NCI-H187 treated with DMSO at 0.1 percent for 48 hours (cell line): ENCODE measurements at places on chromosomes 1 and 21.

- no peak for DNase-seq
Measured at GRCh38 chr21:43686811-43687565, 27.6 kb downstream of the RRP1B start.

DNA sequence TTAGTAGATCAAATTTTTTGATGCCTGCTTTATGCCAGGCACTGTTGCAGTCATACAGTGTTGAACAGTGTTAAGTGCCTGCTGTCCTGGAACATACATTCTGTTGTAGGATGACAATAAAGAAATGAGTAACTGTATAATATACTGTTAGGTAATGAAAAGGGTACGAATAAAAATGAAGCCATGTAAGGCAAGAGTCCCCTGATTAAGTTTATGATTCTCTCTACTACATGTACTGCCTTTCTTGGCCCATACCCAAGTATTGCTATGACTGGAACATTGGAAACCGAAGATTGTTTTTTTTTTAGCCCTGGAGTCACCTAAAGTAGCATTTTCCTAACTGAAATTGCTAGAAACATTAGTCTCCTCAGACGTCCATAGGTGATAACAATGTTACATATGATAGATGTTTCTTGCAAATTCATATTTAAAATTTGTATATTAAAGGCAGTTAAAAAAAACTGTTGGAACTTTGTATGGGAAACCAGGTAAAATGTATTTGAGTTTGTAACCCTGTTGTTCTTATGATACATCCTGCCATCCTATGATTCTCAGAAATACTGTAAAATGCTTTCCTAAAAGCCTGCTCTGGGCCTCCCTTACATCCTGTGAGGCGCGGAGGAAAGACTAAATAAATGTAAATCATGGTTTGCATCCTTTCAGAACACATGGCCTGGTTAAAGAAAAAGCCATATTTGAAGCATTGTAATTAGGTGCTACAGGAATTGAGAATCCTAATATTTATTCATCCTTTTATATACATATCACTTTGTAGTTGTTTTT, 5.8 kb downstream of the ATP5PB start:
- no peak for DNase-seq

GRCh38 chr1:214983126-214983869, 99.2 kb upstream of the KCNK2 start:
- DNase-seq = no peak

DNA sequence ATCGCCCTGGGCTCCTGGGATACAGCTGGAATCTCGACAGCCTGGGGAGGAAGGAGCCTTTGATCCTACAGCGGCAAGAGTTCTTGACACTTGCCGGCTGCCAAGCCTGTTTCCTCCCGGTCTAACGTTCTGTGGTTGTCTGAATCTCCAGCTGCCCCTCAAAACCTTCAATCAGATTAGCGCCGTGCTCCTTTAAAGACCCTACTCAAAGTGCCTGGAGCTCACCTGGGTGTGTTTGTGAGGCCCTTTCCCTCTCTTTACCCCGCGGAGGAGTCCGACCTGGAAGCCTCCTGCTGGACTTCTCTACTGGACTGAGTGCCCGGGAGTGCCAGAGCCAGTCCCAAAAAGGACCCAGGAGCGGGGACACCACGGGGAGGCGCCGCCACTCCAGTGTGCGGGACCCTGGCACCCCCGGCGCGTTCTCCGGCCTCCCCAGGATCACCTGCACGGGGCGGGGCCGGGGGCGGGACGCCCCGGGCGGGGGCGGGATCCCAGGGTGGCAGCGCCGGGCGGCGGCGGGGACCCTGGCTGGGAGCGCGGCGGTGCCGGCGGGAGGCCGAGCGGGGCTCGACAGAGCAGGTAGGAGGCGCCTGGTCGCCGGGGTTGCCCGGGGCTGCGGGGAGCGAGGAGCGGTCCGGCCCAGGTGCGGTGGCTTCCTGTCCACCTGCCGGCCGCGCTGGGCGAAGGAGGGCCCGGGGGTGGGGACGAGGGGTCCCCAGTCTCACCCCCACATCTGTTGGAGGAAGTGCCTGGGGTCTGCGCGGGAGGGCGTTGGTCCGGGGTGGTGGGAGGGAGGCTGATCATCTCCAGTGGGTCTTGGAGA, at the start of gene NCMAP:
TSS of gene NCMAP (plus strand) at position 497 of the 823 bp plus-strand sequence. CDS start 39,344 bp downstream, outside the sequence.
- DNase-seq = no peak

GRCh38 chr1:223374064-223374610, 10.2 kb upstream of the SUSD4 start:
- DNase-seq = no peak

DNA sequence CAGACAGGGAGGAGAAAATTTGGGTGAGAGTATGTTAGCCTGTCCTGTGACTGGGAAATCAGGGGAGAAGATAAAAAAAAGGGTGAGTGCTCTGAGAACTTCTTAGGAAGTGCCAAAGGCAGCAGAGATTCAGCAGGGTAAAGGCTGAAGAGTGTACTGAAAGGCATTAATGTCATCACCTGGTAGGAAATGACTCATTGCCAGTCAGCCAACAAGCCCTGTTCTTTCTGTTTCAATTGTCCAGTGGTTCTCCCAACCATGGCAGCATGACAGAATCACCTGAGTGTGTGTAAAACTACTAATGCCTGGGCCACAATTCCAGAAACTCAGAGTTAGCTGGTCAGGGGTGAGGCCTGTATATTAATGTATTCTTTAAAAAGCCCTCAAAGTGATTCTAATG, 83.5 kb downstream of the INTS7 start:
- DNase-seq = no peak

GRCh38 chr21:35050348-35051286, 1.5 kb upstream of the RUNX1 start:
- DNase-seq = no peak

- no peak for DNase-seq
Measured at GRCh38 chr21:29888437-29888836, 51.4 kb downstream of the GRIK1 start.

DNA sequence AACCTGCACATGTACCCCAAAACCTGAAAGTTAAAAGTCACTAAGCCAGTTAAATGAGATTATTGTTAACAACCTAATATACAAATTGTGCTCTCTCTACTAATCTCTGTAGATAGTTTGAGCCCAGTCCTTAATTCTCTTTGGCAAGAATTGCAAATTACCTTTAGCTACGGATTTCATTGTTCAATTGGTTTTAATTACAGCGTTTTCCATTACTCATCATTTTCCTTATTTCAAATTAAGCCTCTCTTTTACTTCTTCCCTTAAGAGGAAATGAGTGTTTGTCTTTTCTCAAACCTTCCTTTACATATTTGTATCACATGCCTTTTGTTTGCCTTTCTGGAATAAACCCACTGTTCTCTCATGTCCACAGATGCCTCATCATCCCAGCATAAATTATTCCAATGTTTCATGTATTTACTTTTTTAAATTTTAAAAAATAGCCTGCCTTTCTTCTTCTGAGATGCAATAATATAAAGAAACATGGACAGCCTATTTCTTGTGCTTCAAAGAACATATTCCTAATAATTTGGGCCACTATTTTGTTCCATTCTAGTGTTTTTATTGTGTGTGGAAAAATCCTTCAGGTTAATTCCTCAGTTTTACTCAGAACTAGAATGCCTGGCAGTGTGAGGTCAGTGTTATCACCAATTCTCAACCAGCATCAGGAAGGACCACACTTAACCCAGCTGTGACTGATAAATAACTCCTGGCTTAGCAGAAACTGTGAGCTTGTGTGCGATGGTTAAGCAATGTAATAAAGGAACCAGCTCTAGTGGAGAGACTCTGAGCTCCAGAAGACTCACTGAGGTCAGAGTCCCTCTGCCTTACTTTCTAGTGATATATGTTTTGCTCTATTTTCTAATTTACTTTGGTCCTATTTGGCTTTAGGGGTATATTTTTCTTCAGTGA, 600.5 kb downstream of the LTN1 start:
- DNase-seq = no peak

GRCh38 chr1:60502506-60502905, 428.9 kb upstream of the C1orf87 start:
- DNase-seq = no peak

- DNase-seq = no peak
Measured at GRCh38 chr1:232968965-232969364, 18.6 kb downstream of the NTPCR start.

DNA sequence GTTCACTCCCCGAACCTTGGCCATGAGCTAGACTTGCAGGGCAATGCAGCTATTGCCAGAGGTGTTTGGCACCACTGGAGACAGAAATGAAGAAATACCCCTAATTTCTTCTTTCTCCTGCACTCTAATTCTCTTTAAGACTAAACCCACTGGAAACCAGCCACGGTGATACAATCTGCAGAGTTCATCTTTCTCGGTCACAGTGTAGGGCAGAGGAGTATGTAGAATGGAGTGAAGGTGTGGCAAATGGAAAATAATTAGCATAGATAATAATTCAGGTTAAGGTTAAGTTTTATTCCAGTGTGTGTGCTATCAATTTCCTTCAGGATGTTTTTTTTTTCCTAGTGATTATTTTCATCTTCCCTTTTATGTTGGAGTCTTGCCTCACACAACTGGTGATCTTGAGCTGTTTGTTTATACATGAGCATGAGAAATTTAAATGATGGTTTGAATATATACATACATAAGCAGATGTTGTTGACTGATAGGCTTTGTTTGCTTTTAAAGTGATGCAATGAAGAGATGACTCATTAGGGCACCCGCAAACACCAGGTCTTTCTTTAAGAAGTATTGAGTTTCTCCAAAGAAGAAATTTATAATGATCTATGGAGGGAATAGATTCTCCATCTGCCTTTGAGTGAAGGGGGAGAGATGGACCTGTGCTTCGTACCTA, 81.9 kb downstream of the SPATA17 start:
- no peak for DNase-seq

DNA sequence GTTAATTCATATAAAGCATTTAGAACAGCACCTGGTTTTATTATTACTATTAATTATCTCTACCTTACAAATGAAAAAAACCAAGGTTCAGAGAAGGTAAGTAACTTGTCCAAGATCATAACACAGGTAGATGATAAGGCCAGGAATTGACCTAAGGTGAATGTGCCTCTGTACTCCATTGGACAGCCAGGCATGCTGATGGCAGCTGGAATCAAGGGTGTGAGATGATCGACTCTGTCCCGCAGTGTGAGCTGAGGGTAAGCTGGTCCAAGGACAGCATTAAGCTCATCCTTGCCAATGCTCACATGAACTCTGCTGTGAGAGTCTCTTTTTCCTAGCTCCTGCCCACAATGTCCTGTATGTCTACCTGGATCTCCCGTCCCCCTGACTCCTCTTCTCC, 58.4 kb downstream of the DMAP1 start:
- DNase-seq = no peak

- no peak for DNase-seq
Measured at GRCh38 chr1:160682983-160683865, 28.4 kb downstream of the CD48 start.

GRCh38 chr1:223225061-223225460, 82.0 kb upstream of the TLR5 start:
- DNase-seq = no peak

- DNase-seq = no peak
Measured at GRCh38 chr1:172517081-172517480, 15.9 kb upstream of the SUCO start.

GRCh38 chr1:8632102-8632501, 185.3 kb downstream of the RERE start:
- no peak for DNase-seq

DNA sequence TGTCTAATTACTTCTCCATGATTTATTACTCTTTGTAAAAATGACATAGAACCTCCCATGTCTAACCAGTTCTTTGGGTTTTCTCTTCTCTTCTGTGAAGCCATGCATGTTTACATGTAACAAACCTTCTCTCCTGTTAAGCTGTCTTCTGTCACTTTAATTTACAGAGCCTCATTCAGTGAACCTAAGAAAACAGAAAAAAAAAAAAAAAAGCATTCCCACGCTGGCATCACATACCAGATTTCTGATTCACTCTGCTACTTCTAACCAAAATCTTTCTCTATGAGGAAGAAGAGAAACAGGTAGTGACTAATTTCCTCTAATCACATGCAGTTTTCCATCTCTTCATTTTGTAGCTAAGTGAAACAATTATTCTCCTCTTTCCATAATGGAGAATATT, 141.4 kb upstream of the CXADR start:
- no peak for DNase-seq

- no peak for DNase-seq
Measured at GRCh38 chr21:16073586-16073985, 343.8 kb downstream of the USP25 start.

DNA sequence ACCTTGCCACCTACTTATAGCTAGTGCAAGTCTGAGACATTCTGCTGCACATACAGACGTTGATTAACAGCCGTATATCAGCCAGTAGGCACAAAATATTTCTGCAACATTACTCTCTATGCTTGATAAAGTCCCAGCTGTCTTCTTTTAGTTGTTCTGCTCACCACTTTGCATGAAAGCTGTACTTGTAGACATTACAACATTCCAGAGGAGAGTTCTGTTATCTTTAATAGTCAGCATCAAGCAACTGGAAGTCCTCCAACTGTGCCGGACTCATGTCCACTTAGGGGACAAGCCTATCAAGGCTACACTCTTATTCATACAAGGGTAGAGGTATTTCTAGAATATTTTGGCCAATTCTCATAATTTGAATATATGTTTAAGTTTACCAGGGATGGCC, 50.0 kb downstream of the CACHD1 start:
- no peak for DNase-seq

DNA sequence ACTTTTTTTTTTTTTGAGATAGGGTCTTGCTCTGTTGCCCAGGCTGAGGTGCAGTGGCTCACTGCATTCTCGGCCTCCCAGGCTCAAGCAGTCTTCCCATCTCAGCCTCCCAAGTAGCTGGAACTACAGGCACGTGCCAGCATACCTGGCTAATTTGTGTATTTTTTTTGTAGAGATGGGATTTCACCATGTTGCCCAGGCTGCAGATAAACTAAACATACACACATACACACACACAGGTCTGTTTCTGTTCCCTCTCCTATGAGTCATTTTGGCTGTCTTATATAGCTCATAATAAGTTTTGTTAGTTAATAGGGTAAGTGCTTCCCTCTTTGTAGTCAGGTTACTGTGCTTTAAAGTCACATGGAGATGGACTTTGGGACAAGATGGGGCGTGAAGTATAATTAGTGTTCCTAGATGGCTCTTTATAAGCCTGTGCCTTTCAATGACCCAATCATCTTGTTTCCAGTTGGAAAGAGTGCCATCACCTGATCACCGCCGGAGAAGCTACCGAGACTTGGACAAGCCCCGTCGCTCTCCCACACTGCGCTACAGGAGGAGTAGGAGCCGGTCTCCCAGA, 9.1 kb downstream of the PRPF38A start:
- no peak for DNase-seq

GRCh38 chr1:28927266-28927647, 12.9 kb downstream of the EPB41 start:
- DNase-seq = no peak

DNA sequence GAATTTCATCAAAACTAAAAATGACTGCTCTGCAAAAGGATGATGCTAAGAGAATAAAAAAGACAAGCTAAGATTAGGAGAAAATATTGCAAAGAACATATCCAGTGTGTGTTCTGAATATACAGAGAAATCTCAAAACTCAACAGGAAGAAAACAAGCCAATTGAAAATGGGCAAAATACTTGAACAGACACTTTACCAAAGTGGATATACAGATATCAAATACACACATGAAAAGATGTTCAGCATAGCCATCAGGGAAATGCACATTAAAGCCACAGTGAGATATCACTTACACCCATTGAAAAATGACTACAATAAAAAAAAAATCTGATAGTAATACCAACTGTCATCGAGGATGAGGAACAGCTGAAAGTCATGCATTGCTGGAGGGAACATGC, 21.3 kb downstream of the PRMT2 start:
- DNase-seq = no peak
